Endothelial cell (in vitro differentiated cells): ENCODE measurements at places on chromosomes 12 and 14. TPM values are rescaled to one million over a fixed set of nuclear protein-coding genes. Genes with fewer than 3 reads are reported as not detected.
A peak's percentile ranks its signal among the peaks of the same experiment; 100 is the strongest.

GRCh38 chr14:53444677-53445312 is 291.7 kb upstream of the DDHD1 start:
- no peaks in the 10 kb centered on the region for H3K27me3 ChIP-seq
- no peaks in the 10 kb centered on the region for H3K36me3 ChIP-seq
- peaks cover 4% of the 10 kb centered on the region for H3K4me1 ChIP-seq
- H3K27ac ChIP-seq: no peak overlapping the region

- peak; percentile 78 for DNase-seq
- H3K4me1 ChIP-seq: no peaks in the 10 kb centered on the region
- H3K27me3 ChIP-seq: no peaks in the 10 kb centered on the region
- H3K4me3 ChIP-seq: no peak overlapping the region
- no peaks in the 10 kb centered on the region for H3K36me3 ChIP-seq
- H3K27ac ChIP-seq: no peak overlapping the region
Observed at GRCh38 chr12:83823386-83824045, 1089.1 kb downstream of the SLC6A15 start.

GRCh38 chr14:84425968-84426367 is 1104.0 kb upstream of the FLRT2 start:
- H3K27me3 ChIP-seq: no peaks in the 10 kb centered on the region
- no peak overlapping the region for H3K4me3 ChIP-seq
- no peaks in the 10 kb centered on the region for H3K4me1 ChIP-seq

GRCh38 chr14:54440037-54440436 is 1.1 kb downstream of the CNIH1 start:
- no peak overlapping the region for H3K27ac ChIP-seq
- H3K36me3 ChIP-seq: no peaks in the 10 kb centered on the region
- H3K4me1 ChIP-seq: peaks cover 31% of the 10 kb centered on the region
- DNase-seq: no peak

- no peak for DNase-seq
- H3K27me3 ChIP-seq: peaks cover 3% of the 10 kb centered on the region
- no peak overlapping the region for H3K27ac ChIP-seq
- no peaks in the 10 kb centered on the region for H3K4me1 ChIP-seq
- no peaks in the 10 kb centered on the region for H3K36me3 ChIP-seq
Observed at GRCh38 chr12:75571656-75572205, 60.3 kb upstream of the KRR1 start.

GRCh38 chr12:132560614-132561426 is 49.6 kb downstream of the LRCOL1 start:
- peaks cover 6% of the 10 kb centered on the region for H3K27me3 ChIP-seq
- peak; percentile 84 for DNase-seq
- peaks cover 7% of the 10 kb centered on the region for H3K36me3 ChIP-seq
- no peaks in the 10 kb centered on the region for H3K4me1 ChIP-seq
- no peak overlapping the region for H3K27ac ChIP-seq

DNA sequence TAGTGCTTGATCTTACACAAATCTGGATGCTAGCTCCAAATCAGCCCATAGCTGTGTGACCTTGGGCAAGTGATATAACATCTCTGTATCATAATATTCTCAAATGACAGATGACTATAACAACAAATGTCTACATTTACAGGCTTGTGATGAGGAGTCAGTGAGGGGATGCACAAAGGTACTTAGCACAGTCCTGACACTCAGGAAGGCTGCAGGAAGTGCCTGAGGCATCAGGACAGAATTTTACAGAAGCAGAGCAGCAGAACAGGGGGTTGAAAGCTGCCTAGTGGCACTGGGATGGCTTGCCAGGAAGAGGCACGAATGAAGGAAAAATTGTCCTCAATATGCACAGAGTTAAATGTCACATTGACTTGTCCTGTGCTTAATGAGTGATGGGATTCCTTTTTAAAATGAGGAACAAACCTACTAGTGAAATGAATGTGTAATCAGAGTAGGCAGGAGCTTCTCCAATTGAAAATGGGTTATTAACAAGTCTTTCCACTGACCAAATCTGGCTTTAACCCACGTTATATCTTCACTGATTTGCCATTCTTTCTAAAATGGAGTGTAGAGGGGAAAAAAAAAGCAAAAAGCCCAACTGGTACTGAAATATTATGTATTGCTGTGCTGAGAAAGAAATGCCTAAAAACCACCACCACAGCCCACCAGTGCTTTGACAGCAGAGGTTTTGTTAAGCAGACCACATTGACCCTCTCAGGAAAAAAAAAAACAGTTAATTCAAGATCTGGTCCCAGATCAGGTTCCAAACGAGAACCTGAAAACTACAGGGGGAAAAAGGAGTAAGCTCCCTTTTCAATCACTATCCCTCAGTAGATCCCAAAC is 11.6 kb downstream of the BTG1 start:
- DNase-seq: no peak
- H3K27me3 ChIP-seq: peaks cover 4% of the 10 kb centered on the region
- no peak overlapping the region for H3K27ac ChIP-seq
- peaks cover 36% of the 10 kb centered on the region for H3K4me1 ChIP-seq
- H3K4me3 ChIP-seq: peak overlapping the region; percentile 15
- H3K36me3 ChIP-seq: peaks cover 11% of the 10 kb centered on the region

DNA sequence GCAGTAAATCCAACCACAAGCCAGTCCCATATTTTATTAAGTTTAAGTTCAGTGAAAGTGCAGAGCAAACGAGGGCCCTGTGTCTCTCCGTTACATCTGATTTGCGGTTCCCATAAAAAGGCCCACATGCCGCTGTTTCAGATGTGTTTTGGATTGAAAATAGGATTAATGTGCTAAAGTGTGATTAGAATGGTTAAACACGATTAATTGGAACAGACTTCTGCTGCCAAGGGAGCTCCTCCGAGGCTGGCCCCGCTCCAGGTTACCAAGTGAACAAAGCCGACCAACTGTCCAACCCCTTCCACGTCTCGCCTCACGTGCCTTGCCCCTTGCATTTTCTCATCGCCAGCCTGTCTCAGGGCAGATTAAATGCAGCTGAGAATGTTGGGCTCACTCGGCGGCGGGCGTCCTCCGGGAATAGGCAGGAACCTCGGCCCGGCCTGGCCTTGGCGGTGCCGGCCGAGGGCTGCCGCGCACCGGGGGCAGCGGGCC is 166.5 kb upstream of the GSC start:
- H3K4me1 ChIP-seq: no peaks in the 10 kb centered on the region
- H3K27me3 ChIP-seq: peaks cover 2% of the 10 kb centered on the region
- H3K4me3 ChIP-seq: no peak overlapping the region
- DNase-seq: no peak
- no peaks in the 10 kb centered on the region for H3K36me3 ChIP-seq

DNA sequence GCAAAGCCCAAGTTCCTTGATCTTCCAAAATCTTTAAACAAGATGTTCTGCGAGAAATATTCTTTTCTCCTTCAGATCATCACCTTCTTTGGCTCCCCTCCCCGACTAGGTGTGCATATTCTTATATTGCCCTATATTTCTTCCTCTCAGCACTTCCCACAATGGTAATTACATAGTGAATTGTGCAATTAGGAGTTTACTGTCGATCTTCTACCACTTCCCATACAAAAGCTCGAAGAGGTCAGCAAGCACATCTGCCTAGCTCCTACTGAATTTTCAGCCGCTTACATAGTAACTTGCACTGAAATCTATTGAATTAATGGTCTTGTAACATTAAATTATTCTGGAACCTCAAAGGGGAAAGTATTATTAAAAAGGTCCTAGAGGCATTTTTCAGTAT is 16.7 kb downstream of the OSBPL8 start:
- H3K27me3 ChIP-seq: peaks cover 2% of the 10 kb centered on the region
- no peak for DNase-seq
- no peak overlapping the region for H3K27ac ChIP-seq
- no peak overlapping the region for H3K4me3 ChIP-seq
- H3K4me1 ChIP-seq: peaks cover 21% of the 10 kb centered on the region
- H3K36me3 ChIP-seq: no peaks in the 10 kb centered on the region

DNA sequence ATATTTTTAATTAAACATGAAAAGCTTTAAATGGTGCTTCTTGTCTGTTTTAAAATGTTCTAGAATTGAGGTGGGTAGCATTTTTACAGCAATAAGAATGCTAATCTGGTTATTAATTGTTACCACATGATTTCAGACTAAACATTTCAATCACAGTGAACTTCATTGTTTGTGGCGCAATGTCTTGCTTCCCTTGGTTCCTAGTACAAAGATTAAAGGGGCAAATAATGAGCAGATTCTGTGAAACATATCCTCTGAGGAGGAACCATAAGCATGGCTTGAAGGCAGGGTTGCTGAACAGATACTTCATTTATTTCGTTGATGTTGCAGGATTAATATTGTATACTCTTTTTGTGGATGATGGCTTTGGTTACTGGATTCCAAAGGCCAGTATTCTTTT is 162.1 kb downstream of the FUT8 start:
- DNase-seq: no peak
- H3K4me1 ChIP-seq: peaks cover 6% of the 10 kb centered on the region
- no peaks in the 10 kb centered on the region for H3K27me3 ChIP-seq
- H3K36me3 ChIP-seq: no peaks in the 10 kb centered on the region
- H3K4me3 ChIP-seq: no peak overlapping the region

DNA sequence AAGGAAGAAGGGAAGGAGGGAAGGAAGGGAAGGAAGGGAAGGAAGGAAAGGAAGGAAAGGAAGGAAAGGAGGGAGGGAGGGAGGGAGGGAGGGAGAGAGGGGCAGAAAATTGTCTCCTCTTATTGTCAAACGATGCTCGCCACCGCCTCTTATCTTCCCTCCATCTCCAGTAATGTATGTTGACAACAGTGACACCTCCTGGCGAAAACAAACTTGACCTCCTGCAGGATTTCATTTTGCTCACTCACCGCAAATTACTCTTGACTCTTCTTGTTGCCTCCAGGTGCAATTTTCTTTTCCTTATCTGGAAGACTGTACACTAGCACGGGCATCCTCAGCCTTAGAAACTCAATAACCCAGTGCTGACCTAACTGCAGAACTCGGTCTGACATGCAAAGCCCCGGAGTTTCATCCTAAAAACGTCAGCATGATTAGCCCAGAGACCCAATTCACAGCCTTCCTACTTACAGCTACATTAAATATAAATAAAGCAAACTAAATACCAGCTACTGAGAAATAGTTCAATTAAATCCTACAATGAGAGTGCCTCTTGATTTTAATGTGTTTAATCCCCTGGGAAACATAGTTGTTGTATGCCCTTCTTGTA is 512.4 kb upstream of the TMPO start:
- no peaks in the 10 kb centered on the region for H3K36me3 ChIP-seq
- no peak overlapping the region for H3K4me3 ChIP-seq
- H3K4me1 ChIP-seq: no peaks in the 10 kb centered on the region
- no peak overlapping the region for H3K27ac ChIP-seq

GRCh38 chr12:125065021-125065918 is at the start of gene AACS:
TSS of gene AACS (plus strand) at chr12:125065435. CDS start at chr12:125065585, 150 bp downstream.
- peaks cover 20% of the 10 kb centered on the region for H3K4me1 ChIP-seq
- peak within 1 kb of the TSS; percentile 48 for H3K27ac ChIP-seq
- DNase-seq: peak; percentile 81
- peaks cover 8% of the 10 kb centered on the region for H3K36me3 ChIP-seq
- H3K27me3 ChIP-seq: peaks cover 6% of the 10 kb centered on the region

GRCh38 chr12:120887253-120888043 is 16.7 kb downstream of the SPPL3 start:
- no peak overlapping the region for H3K4me3 ChIP-seq
- no peaks in the 10 kb centered on the region for H3K4me1 ChIP-seq
- no peaks in the 10 kb centered on the region for H3K27me3 ChIP-seq
- DNase-seq: no peak
- H3K36me3 ChIP-seq: no peaks in the 10 kb centered on the region
- no peak overlapping the region for H3K27ac ChIP-seq

GRCh38 chr14:76389841-76390240 is 13.9 kb downstream of the ESRRB start:
- H3K4me1 ChIP-seq: no peaks in the 10 kb centered on the region
- H3K4me3 ChIP-seq: no peak overlapping the region
- H3K27me3 ChIP-seq: peaks cover 1% of the 10 kb centered on the region
- no peak for DNase-seq
- H3K36me3 ChIP-seq: no peaks in the 10 kb centered on the region
- H3K27ac ChIP-seq: no peak overlapping the region

DNA sequence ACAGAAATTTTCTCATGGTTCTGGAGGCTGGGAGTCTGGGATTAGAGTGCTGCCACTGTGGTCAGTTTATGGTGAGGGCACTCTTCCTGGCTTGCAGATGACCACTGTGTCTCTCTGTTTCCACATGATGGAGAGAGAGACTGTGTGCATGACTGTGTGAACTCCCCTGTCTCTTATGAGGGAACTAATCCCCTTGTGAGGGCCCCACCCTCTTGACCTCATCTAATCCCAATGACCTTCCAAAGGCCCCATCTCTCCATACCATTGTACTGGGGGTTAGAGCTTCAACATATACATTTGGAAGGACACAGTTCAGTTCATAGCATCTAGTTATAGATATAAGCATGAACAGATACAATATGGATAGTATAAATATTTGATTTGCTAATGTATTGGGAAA is 31.7 kb downstream of the ANO6 start:
- H3K4me3 ChIP-seq: no peak overlapping the region
- peaks cover 2% of the 10 kb centered on the region for H3K4me1 ChIP-seq
- DNase-seq: no peak
- peaks cover under 1% of the 10 kb centered on the region for H3K27me3 ChIP-seq
- H3K36me3 ChIP-seq: peaks cover 3% of the 10 kb centered on the region

- H3K27me3 ChIP-seq: peaks cover 2% of the 10 kb centered on the region
- no peak overlapping the region for H3K4me3 ChIP-seq
- no peak overlapping the region for H3K27ac ChIP-seq
Observed at GRCh38 chr14:53855574-53855973, 101.1 kb downstream of the BMP4 start.

DNA sequence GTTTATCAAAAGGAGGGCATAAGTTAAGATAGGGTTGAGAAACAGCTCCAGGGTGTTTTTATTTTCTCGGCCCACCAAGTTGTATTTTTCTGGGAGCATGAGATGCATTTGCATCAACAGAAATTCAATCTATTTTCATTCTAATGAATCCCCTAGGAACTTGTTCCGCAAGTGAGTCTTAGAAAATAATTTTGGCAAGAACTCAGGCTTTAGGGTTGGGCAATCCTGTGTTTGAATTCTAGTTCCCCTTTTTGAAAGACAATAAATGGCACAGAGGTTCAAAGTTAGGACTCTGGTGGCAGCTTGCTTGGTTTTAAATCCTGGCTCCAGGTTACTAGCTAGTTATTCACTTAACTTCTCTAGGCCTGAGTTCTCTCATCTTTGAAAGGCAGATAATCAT is 23.7 kb downstream of the SLC5A8 start:
- H3K27ac ChIP-seq: no peak overlapping the region
- no peak overlapping the region for H3K4me3 ChIP-seq
- H3K36me3 ChIP-seq: no peaks in the 10 kb centered on the region
- no peak for DNase-seq
- H3K4me1 ChIP-seq: no peaks in the 10 kb centered on the region

The BIN2 gene
- total RNA-seq: not detected

The OAS2 gene
- total RNA-seq: 0.41 TPM

The IFNG-AS1 gene
- total RNA-seq: not detected

The TSHR gene
- not detected for total RNA-seq

The SERPINA6 gene
- not detected for total RNA-seq

The E2F7 gene
- total RNA-seq: 6.2 TPM

The RFX4 gene
- total RNA-seq: not detected

The SPSB2 gene
- total RNA-seq: 6.7 TPM

The KRT75 gene
- not detected for total RNA-seq

The WNT1 gene
- total RNA-seq: not detected

The SPIC gene
- total RNA-seq: not detected
